Upper lobe of left lung (tissue), 6 donors: ENCODE measurements at places on chromosomes 2 and 18. TPM values are rescaled to one million over a fixed set of nuclear protein-coding genes. Genes with fewer than 3 reads are reported as not detected.

DNA sequence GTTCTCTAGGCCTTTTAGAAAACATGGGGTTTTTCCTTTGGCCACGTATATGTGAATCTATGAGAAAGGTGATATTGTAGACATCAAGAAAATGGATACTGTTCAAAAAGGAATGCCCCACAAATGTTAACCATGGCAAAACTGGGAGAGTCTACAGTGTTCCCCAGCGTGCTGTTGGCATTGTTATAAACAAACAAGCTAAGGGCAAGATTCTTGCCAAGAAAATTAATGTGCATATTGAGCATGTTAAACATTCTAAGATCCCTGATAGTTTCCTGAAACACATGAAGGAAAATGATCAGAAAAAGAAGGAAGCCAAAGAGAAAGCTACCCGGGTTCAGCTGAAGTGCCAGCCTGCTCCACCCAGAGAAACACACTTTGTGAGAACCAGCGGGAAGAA is 64.9 kb downstream of the CYBRD1 start:
- DNase-seq, result no peak

DNA sequence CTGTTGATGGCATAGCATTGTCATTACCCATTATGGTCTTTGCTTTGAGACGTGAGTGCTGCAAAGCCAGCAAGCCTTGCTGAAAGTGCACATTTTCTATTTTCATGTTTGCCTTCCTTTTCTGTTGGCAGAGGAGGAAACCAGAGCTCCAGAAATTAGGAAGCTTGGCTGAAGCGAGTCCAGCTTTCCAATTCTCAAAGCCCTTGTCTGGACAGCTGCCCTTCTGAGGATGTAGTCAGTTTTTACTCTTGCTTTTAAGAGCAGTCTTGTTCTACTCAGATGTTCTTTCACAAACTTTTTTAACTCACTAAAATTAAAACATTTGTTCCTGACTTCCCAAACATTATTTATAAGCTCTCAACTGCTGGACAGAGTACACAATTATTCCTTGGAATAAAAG is 93.8 kb downstream of the ICOS start:
- DNase-seq, result no peak

DNA sequence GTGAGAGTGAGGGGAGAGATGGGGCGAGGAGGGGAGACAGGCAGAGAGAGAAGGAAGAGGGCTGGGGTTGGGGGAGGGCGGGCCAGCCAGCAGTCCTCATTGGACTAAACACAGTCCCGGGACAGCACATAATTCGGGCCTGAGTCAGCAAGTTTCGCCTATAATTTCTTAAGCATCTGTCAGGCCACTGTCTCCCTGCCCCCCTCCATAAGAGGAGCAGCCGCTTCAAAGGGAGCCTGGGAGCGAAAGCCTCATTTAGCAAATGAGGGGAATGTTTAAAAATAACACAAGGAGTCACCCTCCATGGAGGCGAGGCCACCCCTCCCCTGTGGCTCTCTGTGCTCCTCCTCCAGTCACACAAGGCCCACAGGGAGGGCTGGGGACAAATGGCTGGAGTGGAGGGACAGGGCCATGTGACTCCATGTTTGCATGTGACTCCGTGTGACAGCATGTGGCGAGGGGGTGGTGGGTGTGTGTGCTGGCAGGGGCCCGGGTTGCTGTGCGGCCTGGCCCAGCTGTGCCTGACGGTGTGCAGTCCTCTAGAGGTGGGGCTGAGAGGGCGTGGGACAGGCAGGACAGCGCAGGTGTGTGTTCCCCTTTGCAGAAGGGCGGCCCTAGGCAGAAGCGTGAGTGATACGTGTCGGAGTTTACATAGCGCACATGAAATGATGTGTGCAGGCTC is 162.4 kb downstream of the CELF4 start:
- DNase-seq, result no peak

DNA sequence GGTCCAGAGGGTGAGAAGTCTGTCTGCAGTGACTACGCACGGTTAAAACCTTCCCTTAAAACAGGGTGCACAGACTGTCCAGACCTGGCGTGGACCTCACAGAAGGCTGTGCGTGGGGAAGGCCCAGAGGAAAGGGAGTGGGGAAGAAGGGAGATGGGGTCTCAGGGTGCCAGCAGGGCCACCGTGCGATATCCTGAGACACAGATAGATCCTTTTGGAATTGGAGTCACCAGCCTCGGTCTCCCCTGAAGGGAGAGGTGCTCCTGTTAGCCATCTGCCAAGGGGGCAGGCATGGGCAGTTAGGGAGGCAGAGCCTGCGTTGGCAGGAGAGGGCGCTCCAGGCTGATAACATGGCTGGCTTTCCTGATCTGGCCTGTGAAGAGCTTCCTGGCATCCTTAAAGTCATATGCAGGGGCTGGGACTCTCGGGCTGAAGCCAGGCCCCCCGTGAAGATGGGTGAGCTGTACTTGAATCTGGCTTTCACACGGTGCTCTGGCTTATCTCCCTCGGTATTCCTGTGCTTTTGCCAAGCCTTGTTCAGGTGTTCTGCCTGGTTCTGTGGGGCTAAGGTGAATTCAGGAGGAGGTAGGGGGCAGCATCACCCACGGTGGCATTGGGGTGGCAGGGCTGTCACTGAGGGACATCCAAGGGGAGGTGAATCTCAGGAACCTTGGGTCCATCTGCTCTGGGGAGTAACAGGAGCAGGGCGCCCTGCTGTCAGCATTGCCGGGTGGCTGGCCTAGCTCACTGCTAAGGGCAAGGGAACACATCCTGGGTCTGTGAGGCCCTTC is 107.2 kb upstream of the SMAD2 start:
- DNase-seq, result no peak

DNA sequence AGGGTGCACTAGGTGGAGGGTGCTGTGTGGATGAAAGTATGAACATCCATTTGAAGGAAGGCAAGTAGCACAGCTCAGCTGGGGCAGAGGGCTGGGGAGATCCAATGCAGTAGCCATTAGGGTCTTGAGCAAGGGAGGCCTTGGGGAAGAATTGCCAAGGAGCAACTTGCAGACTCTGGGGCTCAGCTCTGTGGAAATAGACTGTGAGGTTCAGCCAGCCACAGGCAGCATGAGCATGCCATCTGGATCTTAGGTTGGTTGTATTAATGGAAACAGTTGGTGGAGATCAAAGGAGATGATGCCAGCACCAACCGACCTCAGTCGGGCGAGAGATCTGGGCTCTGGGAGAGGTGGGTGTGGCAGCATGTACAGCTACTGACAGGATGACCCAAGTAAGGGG is 5.6 kb downstream of the ZAP70 start:
- no peak for DNase-seq

KCNJ3 gene
- not detected for total RNA-seq

DNA sequence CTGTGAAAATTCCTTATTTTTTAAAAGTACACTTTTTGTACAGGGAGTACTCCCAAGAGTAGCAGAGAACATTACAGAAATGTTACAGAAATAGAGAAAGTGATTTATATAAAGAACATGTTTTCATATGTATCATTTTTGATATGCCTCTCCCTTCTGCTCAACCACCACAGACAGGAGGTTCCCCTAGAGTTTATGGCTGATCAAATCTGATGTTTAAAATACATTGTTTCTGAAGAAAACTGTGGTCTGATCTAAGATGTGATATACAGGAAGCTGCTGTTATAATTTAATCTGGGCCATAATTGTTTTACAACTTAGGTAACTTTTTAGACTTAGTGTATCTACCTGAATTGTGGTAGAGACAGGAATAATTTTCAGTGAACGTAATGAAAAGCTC is 37.0 kb downstream of the STAT4 start:
- no peak for DNase-seq

DNA sequence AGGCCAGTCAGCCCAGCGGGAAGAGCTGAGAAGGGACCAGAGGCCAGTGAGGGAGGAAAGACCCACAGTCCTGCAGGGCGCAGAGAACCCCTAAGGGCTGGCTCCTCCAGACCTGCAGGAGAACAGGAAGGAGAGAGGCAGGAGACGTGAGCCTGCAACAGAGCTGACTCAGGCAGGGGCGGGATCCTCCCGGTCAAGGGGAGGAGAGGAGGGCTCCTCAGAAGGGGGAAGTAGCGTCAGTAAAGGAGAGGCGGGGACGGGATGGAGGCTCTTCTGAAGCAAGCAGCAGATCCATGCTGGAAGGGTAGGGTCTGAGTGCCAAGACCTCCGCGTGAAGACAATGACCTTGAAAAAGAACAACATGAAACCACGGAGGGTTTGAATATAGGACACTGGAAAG is 50.8 kb downstream of the TRABD2A start:
- no peak for DNase-seq

SERPINB11 gene
- total RNA-seq, result 0.46 TPM

DNA sequence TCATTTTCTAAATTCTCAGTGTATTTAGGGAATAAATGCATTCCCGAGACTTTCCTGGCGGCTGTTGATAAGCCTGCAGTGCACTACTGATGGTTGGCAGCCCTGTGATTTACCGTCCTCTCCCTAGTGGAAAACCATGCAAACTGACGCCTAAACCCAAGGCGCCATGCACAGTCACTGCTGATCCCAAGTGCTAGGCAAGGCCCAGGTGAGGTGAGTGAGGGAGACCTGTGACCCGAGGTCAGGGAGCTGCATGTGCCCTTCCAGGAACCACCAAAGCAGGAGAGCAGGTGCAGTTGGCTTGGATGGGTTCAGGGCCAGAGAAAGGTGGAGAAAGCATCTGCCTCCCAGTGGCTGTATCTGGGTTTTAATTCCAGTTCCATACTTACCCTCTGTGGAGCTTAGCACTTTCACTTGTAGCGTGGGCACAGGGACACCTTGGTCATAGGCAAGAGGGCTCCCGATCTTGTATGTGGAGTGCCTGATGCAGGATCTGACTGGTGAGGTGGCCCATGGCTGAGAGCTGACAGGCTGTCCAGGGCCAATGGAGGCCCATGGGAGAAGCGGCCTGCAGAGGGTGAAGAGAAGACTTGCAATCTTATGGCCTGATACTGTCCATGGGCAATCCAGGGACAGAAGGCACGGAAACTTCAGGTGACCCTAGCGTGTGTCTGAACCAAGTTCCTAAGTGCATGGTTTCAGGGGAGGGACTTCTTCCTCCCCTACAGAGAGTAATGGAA is 131.3 kb downstream of the SH3RF3 start:
- DNase-seq, result no peak

DNA sequence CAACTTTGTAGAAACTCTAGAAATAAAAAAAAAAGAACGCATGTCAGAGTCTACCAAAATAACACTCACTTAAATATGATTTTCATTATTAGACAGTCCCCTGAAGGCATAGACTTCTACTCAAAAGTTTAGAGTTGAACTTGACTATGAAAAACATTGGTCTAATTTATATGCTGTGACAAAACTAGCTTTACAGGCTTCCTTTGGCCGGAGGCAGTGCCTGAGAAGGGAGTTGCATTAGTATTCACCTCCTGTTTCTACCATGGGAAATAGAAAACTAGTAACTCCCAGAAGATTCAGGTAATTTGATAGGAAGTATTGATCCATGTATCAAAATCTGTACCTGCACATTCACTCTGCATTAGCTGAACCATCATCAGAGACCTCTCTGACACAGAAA is 163.4 kb upstream of the NOSTRIN start:
- no peak for DNase-seq

GRCh38 chr2:144675731-144676130 is 155.8 kb upstream of the ZEB2 start:
- DNase-seq, result no peak

GRCh38 chr18:27054926-27055325 is 130.2 kb downstream of the CHST9 start:
- DNase-seq, result no peak

DNA sequence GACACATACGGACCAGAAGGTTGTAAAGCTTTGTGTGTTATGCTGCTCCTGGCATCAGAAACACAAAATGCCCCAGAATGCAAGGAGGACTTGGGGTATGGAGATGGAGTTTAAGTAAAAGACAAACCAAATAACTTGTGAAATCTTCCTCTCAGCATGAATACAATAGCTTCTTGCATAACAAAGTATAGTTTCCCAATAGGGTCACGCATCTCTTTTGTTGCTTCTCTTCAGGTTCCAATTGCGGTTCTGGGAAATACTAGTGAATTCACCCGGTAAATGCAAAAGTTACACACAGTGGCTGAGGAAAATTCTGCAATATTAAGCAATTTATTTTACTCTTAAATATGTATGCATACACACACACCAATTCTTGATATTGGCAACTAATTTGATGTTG is 339.2 kb upstream of the EPHA4 start:
- no peak for DNase-seq

DNA sequence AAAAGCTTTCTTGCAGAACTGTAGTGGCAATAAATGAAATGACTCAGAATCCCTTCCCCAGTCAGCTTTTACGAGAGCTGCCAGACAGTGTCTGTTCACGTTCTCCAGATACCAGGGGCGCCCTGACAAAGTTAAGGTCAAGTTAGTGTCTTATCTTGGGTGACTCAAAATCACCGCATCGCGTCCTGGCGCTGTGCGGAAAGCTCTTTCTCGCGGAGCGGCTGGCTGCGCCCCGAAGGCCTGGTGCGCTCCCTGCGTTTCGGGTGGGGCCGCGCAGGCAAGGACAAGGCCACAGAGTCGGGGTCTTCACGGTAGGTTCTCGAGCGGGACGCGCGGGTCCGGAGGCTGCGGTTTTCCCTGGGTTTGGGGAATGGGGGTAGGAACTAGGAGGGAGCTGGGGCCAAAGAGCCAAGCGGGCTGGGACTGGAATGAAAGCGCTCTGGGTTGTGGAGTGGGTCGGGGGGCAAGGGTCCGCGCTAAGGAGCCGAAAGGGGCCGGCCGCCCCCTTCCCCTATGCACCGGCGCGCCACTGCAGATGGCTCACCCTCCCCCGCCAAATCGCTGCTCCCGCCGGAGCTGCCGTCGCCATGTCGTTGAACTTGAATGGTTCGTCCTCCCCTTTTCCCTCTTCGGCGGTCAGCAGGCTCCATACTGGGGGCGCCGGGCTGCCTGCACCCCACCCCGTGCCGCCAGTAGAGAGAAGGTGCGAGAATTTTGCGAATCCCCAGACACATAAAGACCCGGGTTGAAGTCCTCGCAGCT is 2.6 kb upstream of the HOXD11 start:
- no peak for DNase-seq

CACNB4 gene
- 16.7 TPM for total RNA-seq
